ENCODE measurements at places on chromosomes 16 and 17. TPM values are rescaled to one million over a fixed set of nuclear protein-coding genes. Genes with fewer than 3 reads are reported as not detected.

DNA sequence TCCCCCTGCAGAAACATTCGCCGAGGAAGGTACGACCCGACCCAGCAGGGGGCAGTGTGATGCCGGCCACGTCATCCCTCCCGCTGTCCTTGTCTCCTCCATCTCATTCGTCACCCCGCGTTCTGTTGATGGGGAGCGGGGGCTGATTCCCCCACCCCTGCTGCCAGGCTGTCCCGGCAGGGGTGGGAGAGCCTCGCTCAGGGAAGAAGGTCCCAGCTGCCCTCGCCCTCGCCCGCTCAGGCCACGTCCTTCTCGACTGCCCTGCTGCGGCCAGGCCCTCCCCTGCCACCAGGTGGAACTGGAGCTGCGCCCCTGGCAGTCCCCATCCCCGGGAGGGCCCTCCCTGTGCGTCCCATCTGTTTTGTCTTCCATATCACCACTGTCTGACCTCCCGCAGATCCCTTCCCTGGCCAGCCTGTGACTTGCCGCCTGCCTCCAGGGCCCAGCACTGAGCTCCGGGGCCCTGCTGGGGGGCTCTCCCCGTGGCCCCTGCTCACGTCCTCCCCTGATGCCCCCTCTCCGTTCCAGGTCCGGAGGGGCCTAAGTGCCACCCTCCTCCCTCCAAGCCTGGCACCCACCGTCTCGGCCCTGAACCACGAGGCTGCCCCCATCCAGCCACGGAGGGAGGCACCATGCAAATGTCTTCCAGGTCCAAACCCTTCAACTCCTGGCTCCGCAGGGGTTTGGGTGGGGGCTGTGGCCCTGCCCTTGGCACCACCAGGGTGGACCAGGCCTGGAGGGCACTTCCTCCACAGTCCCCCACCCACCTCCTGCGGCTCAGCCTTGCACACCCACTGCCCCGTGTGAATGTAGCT lies 20.6 kb downstream of the ADAM11 start:
- peak; percentile 60 for DNase-seq

GRCh38 chr16:1193143-1193824 lies 31.8 kb downstream of the TPSG1 start:
- no peak for DNase-seq

The PVALEF gene
- 0.23 TPM for polyA plus RNA-seq

GRCh38 chr16:84485255-84486010 lies 19.0 kb downstream of the MEAK7 start:
- no peak for DNase-seq

DNA sequence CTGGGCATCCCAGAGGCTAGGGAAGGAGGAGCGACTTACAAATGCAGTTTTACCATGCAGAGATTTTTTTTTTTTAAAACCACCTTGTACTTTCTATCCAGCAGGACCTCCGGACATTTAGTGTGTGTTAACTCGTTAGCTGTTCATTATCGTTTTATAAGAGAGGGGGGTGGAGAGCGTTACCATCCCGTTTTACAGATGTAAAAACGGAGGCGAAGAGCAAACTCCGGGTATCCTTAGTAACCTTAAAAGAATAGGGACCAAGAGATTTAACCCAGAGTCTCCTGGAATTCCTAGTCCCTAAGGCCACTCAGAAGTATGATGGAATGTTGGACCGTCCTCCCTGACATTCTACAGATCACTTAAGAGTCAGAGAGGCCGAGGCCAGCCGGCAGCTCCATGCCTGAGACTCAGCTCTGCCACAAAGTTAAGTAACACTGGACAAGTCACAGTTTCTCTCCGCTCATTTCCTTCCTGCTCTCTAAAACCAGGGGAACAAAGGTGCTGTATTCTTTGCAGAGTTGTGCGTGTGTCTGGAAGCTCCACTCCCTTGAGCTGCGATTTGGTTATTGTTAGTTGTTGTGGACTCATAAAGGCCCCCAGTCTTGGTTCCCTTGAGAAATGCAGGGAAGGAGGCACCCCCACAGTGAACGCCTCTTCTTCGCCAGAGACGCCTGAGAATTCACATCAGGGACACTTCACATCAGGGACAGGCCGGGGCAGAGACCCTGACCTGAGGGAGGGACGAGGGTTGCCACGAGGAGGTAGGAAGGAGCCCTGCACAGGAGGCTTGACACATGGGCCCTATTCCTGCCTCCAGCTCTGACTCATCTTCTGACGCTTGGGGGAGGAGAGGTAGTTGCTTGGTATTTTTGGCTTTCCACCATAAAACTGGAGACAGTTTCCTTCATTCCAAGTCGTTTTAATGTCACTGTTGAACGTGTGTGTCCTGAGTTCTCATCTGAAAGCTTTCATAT lies 1.2 kb downstream of the DUSP14 start:
- DNase-seq, result no peak

DNA sequence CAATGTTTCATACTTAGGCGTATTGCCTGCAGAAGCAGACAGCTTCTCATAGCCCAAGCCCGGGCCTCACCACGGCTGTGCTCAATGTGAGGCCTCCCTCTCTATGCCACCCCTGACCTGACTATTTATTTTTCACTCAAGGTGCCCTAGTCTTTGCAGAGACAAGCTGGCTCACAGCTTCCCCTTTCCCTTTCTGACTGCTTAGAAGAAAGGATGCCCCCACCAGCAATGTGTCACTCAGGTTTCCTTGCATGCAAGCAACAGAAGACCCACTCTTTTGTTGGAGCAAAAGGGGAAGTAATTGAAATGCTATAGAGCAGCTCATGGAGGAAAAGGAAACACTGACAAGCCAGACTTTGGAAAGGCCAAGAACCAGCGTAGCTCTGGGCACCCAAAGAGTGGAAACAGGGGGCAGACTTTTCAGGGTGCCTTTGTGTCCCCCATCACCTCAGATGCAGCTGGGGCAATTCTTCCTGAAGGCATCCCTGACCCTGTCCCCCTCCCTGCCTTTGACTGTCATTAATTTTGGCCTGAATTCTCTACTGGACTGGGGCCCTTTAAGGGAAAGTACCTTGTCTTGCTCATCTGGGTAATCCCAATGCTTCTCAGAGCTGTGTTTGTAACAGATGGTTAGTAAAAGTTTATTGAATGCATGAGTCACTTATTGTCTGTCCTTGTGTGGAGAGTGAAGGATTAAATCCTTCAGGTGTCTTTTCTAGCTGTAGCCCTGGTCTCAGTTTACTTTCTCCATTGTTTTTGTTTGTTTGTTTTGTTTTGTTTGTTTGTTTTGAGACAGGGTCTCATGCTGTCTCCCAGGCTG lies 17.8 kb downstream of the RGS9 start:
- no peak for DNase-seq

DNA sequence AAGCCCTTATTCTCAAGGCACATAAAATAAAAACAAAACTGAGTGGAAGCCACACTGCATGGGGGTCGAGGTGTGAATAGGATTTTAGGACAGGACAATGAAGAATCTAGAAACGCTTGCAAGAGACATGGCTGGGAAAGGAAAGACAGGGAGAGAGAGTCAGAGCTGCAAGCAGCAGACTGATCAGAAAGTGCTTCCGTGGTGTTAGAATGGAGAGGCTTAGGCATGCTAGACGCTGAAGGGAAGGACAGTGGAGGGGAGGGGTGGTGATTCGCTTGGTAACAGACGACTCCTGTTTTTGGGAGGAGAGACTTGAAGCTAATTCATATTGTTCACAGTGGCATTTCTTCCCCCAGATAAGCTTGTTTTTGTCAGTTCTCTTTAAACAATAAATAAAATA lies 173.5 kb downstream of the AIPL1 start:
- no peak for DNase-seq

DNA sequence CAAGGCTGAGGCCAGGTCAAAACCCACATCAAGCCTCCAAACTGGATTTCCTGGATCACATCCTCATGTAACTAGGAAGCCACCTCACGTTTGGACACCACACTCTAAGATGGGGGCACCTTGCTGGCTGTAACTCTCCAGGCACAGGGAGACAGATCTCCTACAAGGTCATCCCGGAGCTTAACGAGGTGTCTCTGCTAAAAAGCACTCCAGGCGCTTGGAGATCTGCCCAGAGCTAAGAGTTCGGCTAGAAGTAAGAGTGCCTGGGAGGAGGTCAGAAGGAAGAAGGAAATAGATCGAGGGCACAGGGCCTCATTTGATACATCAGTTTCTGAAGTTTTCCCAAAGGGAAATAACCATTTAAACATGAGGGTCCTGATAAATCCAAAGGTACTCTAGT lies 15.9 kb downstream of the PSMB3 start:
- DNase-seq, result no peak

The LRRC46 gene
- 1.8 TPM for polyA plus RNA-seq

The MPG gene
- polyA plus RNA-seq, result 24.7 TPM

Data from right renal pelvis (tissue), 4 donors.